Fibroblast of villous mesenchyme (primary cell): ENCODE measurements at places on chromosomes 11 and 22. TPM values are rescaled to one million over a fixed set of nuclear protein-coding genes. Genes with fewer than 3 reads are reported as not detected.

The OR8D4 gene
- not detected in 2 replicates for total RNA-seq

GRCh38 chr11:100684101-100685065 is 2.7 kb upstream of the ARHGAP42 start:
- no peak for DNase-seq

DNA sequence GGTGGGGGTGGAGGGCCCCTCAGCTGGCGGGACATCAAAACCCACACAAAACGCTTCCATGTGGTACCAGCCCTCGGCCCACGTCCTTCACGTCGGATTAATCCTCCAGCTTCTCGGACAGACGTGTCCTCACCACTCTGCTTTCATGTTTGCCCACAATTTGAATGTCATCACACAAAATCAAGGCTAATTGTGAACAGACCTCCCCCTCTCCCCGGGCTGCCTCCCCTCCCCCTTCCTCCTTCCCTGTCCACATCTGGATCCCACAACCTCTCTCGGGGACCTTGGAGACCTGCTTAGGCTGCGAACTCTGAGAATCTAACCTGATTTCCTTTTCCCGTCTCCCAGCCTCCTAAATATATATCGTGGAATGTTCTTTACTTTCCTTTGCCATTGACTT is 262.9 kb downstream of the MN1 start:
- DNase-seq = no peak

DNA sequence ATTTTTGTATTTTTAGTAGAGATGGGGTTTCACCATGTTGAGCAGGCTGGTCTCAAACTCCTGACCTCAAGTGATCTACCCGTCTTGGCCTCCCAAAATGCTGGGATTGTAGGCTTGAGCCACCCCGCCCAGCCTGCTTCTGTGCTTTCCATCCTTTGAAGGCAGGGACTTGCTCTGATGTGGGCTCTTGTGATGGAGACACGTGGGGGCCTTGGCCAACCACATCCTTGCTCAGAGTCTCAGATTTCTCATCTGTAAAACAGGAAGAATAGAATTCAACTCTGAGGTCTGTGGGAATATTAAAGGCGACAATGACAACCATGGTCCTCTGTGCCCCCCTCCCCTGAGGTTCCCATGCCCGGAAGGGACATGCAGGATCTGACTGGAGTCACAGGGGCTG is 3.8 kb upstream of the GGA1 start:
- DNase-seq = no peak

The ISX gene
- total RNA-seq = not detected in 2 replicates
